ENCODE measurements at places on chromosomes 1 and 21.

DNA sequence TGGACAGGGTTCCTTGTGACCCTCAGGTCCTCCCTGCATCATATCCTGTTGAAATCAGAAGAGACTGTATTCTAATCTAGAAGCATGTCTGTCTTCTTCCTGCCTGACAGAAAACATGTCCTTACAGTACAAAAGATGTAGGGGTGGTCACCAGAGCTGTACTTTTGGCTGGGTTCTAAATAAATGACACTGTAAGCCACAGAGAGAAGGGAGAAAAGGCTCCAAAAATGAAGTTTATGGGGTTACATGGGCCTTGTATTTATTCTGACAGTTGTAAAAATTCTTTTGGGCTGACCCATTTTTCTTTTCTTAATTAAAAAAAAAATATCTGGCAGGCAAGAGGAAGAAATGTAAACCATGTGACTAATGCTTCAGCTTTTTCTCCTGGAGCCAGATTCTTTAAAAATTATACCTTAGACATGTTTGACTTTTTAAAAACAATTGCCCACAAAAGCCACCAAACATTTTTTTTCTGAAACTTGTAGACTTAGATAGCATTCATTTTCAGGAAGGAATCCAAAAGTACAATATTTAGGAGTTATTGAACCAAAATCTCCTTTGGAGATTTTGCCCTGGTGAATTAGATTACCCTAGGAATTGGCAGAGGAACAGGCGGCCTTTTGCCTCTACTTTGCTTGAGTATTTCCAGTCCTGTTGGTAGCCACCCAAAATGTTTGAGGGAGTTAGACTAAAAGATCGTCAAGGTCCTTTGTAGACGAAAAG lies 17.1 kb downstream of the RGL1 start:
- DNase-seq, result no peak

GRCh38 chr1:41666981-41667631 lies 182.6 kb upstream of the EDN2 start:
- DNase-seq, result no peak

DNA sequence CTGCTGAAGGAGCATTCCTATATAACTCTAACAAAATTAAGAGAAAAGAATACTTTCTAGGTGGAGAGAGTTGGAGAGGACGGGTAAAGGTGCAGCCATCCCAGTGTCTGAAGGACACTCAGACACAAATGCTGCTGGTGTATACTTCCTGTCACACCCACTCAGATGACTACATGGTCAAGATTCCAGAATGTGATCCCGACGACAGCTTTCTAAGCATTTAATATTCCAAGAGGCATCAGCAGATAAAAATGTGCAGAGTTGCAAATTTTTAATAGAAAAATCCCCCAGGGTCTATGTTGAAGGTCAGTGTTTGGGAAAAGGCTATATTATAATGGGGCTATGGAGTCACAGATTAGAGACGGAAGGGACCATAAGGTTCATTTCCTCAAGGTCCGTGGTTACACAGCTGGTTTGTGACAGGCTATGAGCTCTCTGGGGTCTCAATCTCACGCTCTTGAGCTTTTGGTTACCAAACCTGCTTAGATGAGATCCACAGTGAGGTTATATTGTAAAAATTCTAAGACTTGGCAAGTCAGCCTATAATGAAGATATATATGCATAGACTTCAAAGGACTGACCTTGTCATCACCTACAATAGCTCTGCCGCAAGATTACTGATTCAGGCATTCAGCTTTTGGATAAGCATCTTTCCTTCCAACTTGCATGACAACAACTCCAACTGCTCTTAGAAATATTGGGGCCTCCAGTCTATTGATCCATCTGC lies 35.1 kb downstream of the ZNF281 start:
- DNase-seq, result no peak

- DNase-seq, result no peak
These were observed 105.5 kb downstream of the TNR start for GRCh38 chr1:175637911-175638310.

Data from upper lobe of left lung (tissue), 6 donors.